ENCODE measurements at places on chromosomes 7 and 10.

DNA sequence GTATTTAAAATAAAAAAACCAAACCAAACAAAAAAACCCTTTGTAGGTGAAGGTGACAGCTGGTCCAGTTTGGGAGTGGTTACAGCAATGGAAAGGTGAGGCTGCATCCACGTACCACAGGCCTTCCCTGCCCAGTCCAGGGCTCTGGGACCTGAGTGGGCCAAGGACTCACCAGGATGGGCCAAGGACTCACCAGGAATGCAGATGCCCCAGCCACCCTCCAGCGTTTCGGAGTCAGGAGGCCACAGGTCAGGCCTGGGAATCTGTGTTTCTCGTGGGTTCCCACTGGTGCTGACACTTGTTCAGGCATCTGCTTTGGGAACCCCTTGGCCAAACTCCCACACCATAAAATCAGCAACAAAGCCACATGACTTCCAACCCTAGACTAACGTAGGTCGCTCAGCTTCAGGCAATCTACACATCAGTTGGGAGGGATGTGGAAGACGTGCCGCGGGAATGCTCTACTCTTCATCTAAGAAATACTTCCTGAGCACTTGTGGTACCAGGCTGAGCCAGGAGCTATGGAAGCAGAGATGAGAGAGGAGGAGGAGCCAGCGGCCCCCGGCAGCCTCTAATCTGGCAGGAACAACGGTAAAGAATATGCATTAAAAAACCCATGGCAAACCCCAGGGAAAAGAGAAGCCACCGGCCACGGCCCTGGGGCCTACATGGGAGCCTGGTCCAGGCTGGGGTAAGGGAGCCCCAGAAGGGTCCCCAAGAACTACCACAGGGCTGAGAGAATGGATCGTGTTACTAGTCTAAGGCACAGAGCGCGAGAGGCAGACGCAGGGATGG lies 473.4 kb downstream of the PTPRN2 start:
- DNase-seq, result no peak

- peak; percentile 5 for DNase-seq
These were observed 240.0 kb downstream of the ARHGAP21 start for GRCh38 chr10:24483701-24484100.

DNA sequence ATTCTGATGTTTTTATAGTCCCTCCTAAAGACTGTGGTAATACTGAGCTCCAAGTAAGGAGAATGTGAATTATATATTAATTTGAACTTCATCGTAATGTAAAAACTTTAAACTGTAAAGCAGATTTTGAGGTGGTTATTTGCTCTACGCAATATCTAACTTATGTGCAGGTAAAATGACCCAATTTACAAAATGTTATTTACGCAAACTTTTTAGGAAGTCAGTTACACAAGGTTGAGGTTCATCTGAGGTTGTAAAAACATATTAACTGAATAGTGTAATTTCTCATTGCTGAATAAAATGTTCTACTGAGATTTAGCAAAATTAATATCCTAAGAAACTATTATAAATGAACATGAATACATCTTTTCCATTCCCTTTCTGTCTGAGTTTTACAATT lies 15.8 kb downstream of the GLCCI1 start:
- DNase-seq, result no peak

DNA sequence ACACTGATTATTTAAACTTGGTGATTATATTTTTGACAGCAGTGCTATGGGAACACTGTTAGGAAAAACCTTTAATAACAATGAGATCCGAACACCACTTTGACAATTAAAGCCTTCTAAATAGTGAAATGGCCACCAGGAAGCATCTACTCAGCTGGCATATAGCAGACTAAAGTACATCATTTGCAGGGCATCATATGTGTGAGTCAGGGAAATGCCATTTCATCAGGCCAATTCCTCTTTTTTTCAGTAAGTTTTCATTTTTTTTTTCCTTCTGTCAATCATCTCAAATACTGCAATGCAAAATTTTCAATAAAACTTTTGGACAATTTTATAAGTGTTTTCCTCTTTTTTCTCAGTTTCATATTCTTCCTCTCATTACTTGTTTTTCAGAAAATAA lies 521.4 kb upstream of the SEMA3D start:
- no peak for DNase-seq

DNA sequence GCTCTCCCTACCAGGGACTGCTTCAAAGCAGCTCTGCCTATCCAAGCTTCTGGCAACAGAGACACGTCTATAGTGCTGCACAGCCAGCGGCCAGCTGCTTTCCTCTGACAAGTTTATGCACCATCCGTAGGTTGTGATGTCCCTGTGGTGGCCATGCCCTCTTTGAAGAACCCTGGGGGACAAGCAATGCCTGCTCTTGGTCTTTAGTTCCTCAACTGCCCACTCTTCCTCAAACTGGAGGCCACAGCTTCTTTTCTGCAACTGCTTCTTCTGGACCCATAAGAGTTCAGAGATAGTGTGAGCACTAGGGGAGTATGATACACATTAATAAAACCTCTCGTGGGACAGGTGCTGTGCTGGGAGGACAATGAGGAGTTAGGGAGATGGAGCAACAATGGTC lies 164.9 kb downstream of the ELMO1 start:
- no peak for DNase-seq

DNA sequence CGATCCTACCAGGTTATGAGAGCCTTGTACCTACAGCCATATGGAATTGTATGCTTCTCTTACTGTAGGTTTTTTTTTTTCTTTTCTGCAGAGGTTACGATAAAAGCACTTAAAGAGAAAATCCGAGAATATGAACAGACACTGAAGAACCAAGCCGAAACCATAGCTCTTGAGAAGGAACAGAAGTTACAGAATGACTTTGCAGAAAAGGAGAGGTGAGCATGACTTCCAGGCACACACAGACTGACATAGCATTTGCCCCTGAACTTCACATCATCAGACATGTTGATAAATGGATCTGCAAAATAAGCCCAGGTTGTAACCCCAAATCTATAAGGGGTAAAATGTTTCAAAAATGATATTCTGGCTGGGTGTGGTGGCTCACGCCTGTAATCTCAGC lies 182.4 kb upstream of the SH2B2 start:
- no peak for DNase-seq

- DNase-seq, result no peak
These were observed 10.0 kb upstream of the GTF2IRD1 start for GRCh38 chr7:74443543-74444247.

GRCh38 chr7:130303551-130303950 lies 10.6 kb downstream of the CPA4 start:
- DNase-seq, result no peak

GRCh38 chr10:77299320-77299719 lies 338.3 kb downstream of the KCNMA1 start:
- DNase-seq, result no peak

DNA sequence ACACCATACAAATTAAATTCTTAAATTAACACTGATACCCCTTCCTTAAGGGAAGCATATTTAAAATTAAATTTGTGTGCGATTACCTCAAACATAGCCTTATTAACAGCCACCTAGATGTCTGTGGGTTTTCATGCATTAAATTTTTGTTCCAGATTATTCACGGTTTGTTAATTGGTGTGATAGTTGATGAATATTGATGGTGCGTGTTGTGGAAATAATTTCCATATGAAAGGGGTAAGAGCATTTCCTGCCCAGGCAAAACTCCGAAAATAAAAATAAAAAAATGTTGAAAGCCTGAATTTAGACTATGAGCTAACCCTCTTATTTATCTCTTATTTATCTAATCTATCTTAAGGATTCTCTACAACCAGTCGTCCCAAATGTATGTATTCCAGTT lies 679.3 kb upstream of the CELF2 start:
- no peak for DNase-seq

- DNase-seq, result no peak
These were observed 139.3 kb upstream of the KLF6 start for GRCh38 chr10:3924344-3924743.

GRCh38 chr7:114527589-114527988 lies 113.0 kb downstream of the FOXP2 start:
- no peak for DNase-seq

DNA sequence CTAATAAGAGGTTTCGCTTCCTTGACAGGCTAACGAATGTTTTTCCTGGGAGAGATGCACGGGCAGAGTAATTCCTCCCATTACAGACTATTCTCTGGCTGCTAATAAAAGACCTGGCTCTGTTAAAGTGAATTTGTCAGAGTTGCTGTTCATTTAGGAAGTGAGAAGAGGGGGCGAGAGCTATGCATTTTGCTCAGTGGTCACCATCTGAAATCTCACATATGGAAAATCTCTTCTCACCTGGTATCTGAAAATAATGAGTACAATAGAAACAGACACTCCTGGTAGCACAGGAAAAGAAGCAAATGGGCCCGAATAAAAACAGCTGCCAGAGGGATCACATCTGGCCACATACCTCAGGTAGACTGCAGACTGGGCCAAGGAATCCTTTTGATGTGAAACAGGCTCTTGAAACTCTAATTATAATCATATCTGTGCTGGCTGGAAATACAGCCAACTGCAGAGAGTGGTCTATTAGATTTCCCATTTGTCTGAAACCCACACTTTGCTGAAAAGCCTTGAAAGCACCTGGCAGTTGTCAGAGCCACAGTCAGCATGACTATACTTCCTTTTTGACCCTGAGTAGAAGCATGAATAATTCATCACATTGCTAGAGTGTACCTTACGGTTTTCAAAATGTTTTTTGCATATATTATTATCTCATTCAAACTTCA lies 33.6 kb downstream of the AOAH start:
- DNase-seq, result no peak

DNA sequence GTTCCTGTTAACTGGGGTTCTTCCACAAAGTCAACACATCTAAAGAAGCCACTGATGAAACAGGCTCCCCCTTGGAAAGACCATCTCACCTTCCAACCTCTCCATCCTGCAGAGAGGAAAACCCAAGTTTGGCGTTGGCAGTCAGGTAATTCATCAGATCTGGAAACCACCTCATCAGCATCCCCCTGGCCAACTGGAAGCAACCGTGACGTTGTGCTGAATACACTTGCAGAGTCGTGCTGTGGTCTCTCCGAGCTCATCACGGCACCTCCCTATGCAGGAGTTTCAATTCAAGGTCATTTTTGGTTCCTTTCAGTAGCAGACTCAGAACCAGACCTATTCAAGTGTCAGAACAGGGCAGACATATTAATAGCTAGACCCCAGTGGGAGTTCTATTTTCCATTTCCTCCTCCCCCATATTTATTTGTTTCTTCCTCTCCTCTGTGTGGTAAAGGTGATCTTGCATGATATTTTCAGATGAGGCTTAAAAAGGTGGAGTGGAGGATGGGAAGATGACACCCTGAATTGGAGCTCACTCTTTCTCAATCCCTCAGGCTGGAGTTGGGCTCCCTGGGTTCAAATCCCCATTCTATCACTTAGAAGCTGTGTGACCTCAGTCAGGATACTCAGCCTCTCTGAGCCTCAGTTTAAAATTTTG lies 149.1 kb upstream of the ADO start:
- DNase-seq, result no peak

GRCh38 chr7:30389791-30390190 lies 88.8 kb downstream of the NOD1 start:
- no peak for DNase-seq

DNA sequence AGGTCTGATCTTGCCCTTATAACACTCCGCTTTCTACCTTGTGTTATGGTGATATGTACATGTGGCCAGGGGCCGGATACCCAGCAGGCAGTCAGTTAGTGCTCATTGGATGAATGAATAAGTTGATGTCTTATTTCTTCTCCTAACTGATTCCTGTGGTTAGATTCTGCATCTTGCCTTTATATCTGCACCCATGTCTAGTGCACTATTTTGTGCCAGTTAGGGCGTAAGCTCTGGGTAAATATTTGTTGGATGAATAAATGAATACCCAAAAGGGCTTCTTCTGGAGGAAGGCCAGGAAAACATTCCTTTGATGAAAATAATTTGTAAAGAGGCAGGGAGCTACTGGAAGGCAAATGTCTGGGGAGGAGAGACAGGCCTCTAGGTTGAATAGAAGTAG lies 148.2 kb downstream of the CHN2 start:
- DNase-seq, result no peak

DNA sequence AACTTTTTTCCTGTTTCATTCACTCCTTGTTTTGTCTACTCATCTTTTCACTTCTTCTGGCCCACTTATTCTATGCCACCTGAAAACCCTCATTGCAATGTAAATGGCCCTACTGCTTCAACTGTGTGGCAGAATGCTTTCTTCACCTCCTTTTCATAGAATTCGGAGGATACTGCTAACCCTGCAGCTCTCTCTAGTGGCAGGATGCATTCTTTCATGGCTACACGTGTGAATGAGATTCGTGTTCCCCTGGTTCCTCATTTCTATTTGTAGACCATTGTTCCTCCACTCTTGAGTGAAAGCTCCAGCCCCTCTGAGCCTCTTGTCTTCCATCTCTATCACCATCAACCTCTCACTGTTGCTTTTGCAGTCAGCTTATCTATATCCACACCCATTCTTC lies 20.9 kb upstream of the CYP26C1 start:
- no peak for DNase-seq

- DNase-seq, result no peak
These were observed 36.6 kb downstream of the TCF7L2 start for GRCh38 chr10:112986544-112987190.

DNA sequence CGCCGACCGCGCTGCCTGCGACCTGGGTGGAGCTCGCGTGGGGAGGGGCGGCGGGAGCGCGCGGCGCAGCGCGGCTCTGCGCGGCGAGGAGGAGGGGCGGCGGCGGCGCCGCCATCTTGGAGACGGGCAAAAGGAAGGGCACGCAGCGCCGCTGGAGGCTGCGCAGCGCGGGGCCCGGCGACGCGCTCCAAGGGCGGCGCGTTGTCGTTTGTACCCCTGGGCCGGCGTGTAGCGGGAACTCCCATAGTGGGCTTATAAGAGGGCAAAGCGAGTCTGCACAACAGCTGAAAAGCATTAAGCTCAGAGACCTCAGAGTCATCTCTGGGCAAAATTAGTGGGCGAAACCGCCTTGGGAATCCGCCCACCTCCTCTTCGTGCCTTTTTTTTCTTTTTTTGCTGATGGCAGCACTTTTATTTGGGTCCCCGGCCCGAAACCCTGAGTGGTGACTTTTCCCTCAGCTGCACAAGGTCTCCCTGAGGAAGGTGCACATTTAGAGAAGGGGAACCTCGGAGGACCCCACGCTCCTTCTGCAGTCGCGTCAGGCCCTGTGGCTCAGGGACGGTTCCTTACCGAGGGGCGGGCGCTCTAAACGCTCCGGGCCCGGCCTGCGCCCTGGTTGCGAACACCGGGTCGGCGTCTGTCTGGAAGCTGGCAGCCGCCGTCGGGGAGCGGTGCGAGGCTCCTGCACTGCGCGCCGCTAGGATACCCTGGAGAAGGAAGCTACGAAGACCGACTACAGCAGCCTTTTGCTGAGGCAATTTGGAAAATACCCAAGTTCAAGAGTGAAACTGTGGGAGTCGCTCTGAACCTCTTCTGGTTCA lies 428 bp upstream of the MCMBP start:
- peak; percentile 82 for DNase-seq

DNA sequence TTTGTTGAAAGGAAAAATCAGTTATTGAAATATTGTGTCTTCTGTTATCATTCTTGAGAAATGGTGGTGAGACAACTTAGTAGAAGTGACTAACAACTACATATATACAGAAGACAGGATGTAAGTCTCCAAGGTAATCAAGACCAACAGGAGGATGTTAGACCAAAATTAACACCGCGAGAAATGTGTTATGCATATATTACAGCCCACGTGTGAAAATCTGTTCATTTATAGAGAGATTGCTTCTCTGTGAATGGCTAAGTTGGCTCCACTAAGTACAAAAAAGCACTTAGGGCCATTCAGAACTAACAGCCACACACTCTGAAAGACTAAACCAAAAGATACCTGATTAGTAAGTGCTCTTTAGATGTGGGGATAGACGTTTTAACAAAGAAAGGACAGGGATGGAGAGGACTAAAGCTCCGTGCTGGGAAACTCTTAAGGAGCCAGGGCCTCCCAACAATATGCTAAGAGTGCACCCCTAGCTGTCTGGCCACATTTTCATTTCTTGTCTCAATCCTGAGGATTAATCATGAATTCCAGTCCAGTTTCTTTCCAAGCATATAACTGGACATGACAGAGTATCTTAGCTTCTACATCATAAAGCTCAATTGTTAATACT lies 26.5 kb downstream of the HDAC9 start:
- no peak for DNase-seq

Measured in stimulated activated CD4-positive, alpha-beta T cell treated with anti-CD3 and anti-CD28 coated beads, Interleukin-15, amount 100 ng/mL, for 48 hours (primary cell).